Mesenteric fat pad (tissue), 1 donor: ENCODE measurements at places on chromosomes 7 and 10.
A peak's percentile ranks its signal among the peaks of the same experiment; 100 is the strongest.

DNA sequence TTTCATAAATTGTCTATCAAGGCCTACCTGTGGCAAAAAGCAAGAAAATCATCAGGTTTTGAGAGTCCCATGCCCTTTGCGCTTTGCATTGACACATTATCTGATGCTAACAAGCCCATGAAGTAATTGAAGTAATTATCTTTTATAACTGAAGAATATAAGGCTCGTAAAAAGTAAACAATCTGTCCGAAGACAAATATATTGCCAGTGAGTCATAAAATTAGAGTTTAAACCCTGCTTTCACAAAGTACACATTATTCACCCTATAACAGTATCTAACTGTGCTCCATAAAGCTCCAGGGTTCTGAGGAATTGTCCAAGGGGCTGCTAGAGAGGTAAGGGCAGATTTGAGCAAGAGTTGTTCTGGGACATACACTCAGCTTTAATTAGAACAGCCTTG is 102.3 kb upstream of the PPP1R3A start:
- DNase-seq = no peak

GRCh38 chr7:11228515-11228914 is 254.8 kb downstream of the PHF14 start:
- no peak for DNase-seq

GRCh38 chr10:101779544-101780186 is 3.6 kb downstream of the NPM3 start:
- peak; percentile 96 for DNase-seq

- DNase-seq = peak; percentile 90
These were observed 11.8 kb upstream of the ACBD5 start for GRCh38 chr10:27252267-27253000.

GRCh38 chr10:126997801-126998590 is 92.8 kb downstream of the DOCK1 start:
- no peak for DNase-seq
